HAP-1 (cell line): ENCODE measurements at places on chromosomes 5 and 9.

DNA sequence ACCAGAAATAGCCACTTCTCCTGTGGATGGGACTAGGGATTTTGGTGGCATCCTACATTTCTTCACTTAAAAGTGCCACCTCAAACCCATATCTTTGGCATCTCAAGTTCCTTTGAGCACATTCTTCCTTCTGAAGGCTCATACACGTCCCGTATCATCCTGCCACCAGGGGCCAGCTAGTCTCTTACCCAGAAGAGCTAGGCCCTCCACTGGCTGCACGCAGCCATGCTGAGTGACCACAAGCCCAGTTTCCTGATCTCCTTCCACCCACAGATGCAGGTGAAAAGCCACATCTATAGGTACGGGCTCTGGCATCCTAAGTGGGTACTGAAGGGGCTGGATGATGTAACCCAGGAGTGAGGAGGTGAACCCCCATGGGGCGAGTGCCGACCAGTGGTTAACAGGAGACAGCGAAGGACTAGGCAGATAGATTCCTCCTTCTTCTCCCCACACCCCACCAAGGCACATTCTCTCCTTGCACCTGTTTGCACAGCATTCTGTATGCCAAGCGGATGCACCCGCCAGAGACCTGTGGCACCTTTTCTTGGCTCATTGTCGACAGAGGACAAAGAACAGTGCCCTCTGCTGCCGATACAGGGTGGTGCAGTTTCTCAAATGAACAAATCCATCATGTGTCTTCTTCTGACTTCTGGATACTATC lies 14.4 kb upstream of the SCGB3A1 start:
- DNase-seq: peak; percentile 79

DNA sequence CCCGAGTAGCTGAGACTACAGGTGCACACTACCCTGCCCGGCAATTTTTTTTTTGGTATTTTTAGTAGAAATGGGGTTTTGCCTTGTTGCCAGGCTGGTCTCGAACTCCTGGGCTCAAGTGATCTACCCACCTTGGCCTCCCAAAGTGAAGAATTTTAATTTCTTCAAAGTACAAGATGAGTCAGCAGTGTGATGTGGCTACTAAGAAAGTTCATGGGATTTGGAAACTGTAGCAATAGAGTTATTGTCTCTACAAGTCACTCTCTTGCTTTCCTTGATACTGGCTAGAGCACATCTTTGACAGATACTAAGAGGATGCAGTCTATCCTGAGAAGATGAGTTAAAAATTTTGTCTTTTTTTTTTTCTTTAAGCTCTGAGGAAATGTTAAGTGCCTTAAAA lies 1.6 kb downstream of the CREB3 start:
- DNase-seq: no peak

GRCh38 chr9:135507104-135508035 lies 6.9 kb downstream of the MRPS2 start:
- no peak for DNase-seq

DNA sequence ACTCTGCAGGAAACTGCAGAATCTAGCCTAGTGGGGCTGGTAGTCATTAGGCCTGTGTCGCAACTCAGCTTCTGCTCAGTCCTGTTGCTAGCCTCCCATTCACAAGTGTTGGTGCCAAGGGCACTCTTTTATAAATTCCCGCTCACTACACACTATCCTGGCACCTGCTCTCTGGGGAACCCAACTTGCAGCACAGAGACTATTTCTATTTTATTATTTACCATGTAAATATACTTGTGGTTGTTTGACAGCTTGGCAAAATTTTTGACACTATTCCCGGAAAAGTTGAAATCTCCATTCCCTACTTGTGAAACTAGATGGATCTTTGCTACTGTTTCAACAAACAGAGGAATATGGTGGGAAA lies 20.4 kb upstream of the SMC2 start:
- no peak for DNase-seq

GRCh38 chr9:107650995-107651394 lies 161.4 kb upstream of the KLF4 start:
- DNase-seq: no peak

DNA sequence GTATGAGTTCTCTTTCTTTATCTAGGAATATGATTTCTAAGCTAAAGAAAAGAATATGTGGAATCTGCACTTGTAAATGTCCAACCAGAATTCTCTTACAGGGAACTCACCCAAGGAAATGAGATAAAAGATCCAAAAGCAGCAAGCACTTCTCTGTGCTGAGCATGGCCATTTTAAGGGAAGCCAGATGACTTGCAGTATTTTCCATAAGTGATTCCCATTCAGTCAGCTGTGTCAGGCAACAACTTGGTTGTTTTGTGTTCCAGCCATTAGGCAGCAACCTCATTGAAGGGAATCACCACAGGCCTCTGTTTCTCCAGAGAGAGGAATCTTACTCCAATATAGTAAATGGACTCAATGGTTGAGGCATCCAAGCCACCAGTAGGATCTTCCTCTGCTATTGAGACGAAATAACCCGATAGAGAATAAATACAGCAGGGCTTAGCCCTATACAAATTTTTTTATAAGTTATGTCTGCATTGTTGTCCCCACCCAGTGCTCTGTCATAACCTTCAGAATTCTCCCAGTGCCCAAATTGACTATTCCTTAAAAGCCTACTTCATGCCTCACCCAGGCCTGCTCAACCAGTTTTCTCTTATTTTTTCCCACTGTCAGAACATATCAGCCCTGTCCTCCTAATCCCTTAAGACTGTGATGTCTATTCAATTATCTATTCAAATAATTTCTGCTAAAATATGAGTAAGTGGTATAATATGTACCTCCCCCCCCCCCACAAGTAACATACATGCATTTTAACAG lies 236.6 kb downstream of the PJA2 start:
- DNase-seq: no peak

DNA sequence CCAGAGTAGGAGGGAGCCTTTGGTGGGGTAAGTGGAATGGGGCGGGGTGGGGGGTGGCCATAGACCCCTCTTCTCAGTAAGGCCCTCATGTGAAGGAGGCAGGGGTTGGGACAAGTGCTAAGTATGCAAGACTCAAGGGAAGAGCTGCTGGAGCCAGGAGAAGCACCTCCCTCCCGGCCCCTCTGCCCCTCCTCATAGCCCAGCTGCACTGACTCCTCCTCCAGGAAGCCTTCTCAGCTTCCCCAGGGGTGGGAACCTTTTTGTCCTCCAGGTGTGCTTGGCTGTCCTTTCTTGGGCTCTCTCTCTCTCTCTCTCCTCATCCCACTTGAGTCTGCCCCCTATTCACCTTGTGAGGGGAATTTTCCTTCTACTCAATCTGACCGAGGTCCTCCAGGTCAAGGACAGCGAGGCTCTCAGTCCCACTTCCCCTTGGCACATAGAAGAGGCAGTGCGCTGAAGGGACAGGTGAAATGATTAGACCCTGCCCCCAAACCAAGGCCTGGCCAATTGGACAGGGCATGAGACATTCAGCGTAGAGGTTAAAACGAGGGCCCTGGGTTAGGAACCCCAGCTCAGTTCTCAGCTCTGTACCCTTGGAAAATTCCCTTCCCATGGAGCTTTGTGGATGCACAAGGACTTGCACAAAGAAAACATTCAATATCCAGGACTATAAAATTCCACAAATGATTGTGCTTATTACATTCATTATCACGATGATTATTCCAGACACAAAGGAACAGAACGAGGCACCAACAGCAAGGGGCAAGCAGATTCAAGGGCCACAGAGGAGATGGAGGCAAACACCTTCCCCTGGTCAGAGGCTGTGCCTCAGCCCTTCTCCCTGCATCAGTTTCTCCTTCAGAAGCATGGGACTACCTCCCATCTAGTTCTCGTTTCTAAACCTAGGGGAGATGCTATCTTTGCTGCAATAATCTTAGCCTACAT lies 45.6 kb upstream of the IL17B start:
- DNase-seq: no peak

DNA sequence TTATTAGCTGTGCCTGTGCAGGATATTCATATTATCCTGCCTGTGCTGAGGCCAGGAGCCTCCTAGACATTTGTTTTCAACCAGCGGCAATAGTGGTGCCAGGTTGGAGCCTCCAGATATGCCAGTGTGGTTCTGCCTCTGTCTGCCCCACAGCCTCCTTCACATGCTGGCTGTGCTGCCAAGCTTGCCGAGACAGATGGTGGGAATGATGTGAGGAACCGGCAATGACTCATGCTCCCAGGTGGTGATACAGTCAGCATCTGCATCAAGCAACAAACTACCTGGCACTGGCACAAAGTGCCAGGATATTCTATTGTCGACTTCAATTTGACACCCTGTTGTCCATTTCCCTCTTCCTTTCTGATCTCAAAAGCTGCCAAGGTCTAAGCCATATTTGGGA lies 285.7 kb downstream of the CHSY3 start:
- no peak for DNase-seq

- no peak for DNase-seq
Observed at GRCh38 chr9:11023201-11023600, 410.4 kb upstream of the PTPRD start.

GRCh38 chr5:143641549-143642355 lies 170.2 kb upstream of the HMHB1 start:
- DNase-seq: no peak

- DNase-seq: no peak
Observed at GRCh38 chr9:135103931-135104639, 16.6 kb downstream of the OLFM1 start.

- DNase-seq: no peak
Observed at GRCh38 chr9:127142931-127143464, 20.6 kb upstream of the ANGPTL2 start.

- no peak for DNase-seq
Observed at GRCh38 chr9:69771775-69772418, 12.1 kb upstream of the PTAR1 start.

GRCh38 chr5:42993516-42994245 lies 46.4 kb downstream of the ANXA2R start:
- DNase-seq: peak; percentile 64

DNA sequence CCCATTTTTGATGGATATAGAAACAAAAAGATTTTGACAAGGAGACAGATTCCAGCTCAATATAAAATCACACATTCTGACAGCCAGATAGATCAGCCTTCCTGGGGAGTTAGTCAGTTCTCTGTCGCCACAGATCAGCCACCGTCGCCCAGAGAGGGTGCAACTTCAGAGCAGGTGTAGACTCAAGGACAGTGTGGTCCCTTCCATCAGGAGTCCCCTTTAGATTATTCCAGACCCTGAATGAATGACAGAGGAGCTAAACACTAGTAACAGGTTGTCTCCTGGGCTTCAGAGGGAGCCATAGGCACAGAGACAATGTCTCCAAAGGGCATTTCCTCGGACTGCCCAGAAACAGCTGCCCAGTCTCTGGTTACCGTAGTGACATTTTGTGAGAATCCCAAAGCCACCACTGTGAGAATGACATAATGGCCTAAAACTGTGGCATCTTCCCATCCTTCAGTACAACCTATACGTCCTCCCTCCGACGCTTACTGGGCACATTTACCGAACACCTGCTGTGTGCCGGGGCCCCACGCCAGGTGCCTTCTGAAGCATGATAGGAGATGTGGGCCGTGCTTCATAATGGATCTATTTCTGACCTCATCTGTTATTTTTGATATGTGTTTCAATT lies 47.4 kb upstream of the SLC2A8 start:
- no peak for DNase-seq

DNA sequence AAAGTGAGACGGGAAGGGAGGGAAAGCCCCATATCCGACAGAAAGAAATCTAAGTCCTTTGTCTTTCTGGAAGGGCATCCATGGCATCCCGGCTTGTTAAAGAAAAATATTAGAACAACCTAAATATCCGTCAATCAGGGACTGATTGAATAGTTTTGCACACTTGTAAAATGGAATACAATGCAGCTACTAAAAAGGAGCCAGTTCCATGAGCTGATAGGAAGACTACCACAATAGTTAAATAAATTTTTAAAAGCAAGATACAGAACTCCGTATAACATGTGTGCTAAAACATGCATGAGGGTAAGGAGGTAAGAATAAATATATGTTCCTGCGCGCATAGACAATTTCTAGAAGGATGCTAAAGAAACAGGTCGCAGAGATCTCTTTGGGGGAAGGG lies 12.8 kb upstream of the GNPDA1 start:
- no peak for DNase-seq

- DNase-seq: no peak
Observed at GRCh38 chr5:31335456-31335855, 142.0 kb downstream of the CDH6 start.

DNA sequence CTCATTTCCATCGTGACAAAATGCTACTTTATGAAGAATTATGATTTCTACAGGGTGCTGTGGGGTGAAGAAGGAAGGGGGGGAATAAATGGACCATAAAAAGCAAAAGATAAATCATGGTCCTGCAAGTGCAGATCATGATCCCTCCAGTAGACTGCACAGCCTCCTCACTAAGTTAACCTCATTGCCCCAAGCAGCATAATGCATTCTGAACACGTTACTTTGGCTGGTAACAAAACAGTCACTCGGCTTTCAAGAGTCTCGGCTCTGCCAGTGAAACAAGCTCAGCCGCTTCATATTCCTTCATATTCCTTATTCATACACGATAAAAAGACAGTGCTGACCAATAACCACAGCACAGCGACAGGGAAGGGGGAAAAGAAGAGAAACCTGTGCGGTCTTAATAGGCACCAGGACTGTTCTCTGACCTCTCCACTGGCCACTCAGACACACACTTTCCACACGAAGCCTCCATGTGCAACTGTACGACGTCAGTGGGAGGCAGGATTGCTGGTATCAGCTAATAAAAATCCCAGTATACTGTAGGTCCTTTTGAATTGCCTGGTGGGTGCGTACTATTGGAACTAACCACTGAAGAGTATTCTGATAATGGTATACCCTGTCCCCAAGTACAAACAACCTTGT lies 60.5 kb downstream of the ANKH start:
- DNase-seq: no peak

GRCh38 chr9:107862881-107863280 lies 373.3 kb upstream of the KLF4 start:
- no peak for DNase-seq

GRCh38 chr5:31487506-31487905 lies 44.4 kb downstream of the DROSHA start:
- no peak for DNase-seq

DNA sequence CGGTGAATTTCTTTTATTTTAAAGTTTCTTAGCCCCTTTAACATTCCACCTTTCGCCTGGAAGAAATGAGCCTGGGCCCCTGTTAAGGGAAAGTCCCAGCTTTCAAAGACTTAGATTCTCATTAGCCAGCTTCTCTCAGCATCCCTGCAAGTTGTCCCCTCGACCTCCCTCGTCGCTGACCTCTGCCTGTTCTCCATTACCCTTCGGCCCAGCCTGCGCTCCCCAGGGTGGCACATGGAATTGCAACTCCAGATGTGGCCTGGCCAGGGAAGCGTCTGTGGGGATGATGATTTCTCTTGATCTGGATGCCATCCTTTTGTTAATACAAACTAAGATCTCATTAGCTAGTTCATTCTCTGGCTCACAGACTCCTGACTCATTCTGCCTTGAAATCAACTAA lies 43.4 kb upstream of the FANCC start:
- no peak for DNase-seq

GRCh38 chr5:158565017-158565789 lies 534.5 kb downstream of the EBF1 start:
- no peak for DNase-seq

- no peak for DNase-seq
Observed at GRCh38 chr9:117387422-117387821, 27.4 kb downstream of the ASTN2 start.
